ENCODE measurements at places on chromosomes 1 and 21.

DNA sequence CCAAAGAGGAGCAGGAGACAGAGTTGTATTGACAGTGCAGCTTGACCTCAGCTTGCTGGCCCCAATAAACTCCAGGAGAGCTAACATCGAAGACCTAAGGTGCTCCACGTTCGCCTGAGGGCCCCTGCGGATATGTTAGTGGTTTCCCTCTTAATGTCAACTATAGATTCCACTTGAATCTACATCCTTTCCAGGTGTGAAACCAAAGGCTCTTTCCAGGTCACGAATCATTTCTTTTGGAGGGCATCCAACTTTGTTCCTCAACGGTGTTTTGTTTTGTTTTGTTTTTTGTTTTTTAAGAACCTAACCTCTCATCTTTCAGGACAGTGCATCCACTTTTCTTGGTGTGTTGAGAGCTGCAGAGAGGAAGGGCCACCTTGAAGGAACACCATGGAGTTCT is 267.6 kb upstream of the SGIP1 start:
- DNase-seq, result no peak

- no peak for DNase-seq
These were observed 54.7 kb downstream of the FNBP1L start for GRCh38 chr1:93502571-93502970.

DNA sequence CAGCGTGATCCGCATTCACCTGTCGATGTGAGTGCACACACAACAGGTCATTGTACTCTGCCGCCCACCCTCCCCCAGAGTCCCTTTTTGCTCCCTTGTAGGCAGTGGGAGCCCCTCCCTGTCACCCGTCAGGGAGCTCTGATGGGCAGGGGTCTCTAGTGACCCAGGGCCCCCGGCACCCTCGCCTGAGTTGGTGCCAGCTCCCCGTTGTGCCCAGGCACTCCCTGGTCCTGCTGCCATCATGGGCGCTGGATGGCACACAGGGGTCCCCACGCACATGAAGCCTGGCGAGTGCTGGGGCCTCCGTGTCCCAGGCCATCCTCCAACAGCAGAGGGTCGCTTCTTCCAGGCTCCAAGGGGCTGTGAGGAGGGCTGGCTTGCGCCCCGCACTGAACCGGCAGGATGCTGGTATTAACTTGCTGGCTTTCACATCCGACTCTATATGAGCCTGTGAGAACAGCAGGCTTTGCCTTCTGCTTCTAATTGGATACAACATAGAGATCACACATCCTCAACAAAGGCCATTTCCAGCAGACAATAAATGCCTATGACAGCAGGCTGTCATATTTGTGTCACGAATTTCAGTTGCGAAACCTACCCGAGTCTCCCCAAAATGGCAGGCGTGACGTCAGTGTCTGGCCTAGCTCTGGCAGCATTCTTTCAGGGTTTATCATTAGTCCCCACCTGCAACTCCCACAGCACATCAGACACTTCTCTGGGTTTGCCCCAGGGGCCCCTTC is 35.4 kb downstream of the KIAA1614 start:
- no peak for DNase-seq

DNA sequence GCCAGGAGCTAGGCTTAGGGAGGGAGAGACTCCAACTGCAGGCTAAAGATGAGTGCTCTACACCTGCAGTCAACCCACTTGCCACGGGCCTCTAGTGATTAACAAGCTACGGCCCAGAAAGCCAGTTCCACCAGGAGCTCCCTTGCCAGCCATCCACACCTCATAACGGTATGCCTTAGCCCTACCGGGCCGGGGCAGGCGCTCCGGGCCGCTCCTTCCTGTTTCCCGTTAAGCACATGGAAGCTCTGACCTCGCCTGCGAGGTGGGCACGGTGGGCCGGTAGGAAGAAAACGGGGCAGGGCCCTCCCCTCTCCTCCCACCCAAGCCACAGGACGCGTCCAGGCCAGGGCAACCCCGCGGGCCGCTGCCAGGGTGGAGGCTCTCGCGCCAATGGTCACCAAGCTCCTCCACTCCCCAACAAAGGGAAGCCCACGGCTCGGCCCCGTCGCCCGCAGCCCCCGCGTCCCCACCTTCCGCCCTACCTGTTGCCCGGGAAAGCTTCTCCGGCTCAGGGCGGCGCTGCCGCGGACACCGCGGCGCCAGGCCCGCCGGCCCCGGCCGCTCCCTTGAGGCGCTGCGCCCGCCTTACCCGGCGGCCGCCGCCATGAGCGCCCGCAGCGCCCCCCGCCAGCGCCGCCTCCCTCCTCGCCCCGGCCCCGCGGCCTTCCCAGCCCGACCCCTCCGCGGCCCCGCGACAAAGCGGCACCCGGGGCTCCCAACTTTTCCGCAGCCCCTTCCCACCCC is 627 bp downstream of the CERS2 start:
- peak; percentile 41 for DNase-seq

DNA sequence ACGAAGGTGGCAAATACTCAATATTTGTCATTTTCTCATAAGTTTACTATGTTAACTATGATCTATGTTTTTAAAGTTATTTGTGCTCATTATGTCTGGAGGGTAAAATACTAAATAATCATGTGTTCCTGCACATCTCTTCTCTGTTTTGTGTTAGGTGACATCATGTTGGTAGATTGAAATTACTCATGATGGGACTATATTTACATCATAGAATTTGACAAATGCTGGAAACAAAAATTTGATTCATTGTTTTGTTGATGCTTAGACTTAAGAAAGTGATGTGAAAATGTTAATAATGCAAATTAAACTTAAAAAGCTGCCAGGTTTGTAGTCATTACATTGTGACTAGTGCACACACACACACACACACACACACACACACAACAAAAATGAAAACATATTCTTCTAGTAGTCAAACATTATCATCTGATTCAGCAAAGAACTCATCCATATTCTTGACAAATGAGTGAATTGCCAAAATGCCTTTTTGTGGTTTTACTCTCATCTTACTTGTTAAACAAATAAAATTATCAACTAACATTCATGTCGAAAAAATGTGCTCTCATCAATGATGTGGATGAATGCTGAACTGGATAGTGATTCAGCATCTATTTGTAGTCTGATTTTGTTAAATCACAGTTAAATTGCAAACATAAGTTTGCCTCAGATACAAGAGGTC is 870.7 kb downstream of the BRINP3 start:
- DNase-seq, result no peak

- DNase-seq, result no peak
These were observed 9.0 kb downstream of the CD2 start for GRCh38 chr1:116763116-116763786.

GRCh38 chr1:107181253-107181969 is 40.6 kb downstream of the NTNG1 start:
- no peak for DNase-seq

DNA sequence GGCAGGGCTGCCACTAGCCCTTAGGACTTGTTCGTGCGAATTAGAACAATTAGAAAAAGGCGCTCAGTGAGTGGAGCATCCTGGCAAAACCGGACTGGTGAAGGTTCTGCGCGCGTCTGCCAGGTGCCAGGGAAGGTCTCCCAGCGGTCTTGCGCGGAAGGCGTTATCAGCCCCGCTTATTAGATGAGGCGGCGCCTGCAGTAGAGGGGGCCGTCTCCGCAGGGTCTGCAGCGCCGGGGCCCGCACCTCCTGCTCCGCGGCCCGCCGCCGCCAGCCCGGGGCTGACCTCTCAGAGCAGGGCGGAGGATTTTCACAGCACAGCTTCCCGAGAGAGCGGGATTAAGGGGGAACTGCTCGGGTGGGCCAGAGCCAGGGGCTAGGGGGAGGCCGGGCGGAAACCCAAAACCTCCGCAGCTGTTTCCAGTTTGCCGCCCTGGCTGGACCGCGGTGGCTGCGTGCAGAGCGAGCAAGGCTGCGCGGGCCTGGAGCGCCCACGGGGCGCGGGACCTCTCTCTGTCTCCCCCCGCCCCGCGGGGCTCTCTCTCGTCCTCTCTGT is 155.2 kb downstream of the FOXD2 start:
- DNase-seq, result no peak

DNA sequence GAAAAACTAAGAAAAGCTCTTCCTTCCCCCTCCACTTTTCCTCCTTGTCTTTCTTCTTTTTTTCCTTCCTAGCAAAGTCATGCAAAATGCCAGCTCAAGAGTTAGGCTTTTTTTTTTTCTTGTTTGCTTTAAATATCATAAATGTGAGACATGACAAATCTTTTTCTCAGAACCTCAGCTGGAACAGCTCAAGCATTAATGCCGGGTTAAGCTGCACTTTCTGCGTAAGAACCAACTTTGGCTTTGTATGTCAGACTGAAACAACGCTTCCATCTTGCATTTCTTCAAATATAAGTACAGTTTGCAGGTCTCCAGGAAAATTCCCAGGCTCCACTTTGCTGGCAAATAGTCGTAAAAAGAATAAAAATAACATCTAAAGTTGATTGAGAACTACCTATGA is 20.7 kb upstream of the LMO4 start:
- DNase-seq, result no peak

DNA sequence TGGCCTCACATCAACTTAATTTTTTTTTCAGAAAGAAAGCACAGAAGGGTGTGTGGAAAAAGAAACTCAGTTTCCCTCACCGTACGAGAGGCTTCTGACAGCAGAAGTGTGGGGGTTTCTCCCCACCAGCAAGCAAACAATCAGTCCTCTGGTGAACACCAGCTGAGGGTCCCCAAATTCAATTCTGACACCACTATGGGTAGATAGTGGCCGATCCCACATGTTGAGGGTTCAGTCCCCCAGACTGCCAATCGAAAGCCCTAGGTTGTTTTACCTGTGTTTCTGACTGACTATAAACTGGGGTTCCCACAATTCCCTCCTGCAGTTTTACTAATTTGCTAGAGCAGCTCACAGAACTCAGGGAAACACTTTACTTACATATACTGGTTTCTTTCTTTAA is 2.1 kb downstream of the IFI6 start:
- no peak for DNase-seq

- DNase-seq, result no peak
These were observed 25.4 kb downstream of the PIK3CD start for GRCh38 chr1:9676815-9677393.

- DNase-seq, result no peak
These were observed 45.0 kb downstream of the APP start for GRCh38 chr21:26125433-26126167.

DNA sequence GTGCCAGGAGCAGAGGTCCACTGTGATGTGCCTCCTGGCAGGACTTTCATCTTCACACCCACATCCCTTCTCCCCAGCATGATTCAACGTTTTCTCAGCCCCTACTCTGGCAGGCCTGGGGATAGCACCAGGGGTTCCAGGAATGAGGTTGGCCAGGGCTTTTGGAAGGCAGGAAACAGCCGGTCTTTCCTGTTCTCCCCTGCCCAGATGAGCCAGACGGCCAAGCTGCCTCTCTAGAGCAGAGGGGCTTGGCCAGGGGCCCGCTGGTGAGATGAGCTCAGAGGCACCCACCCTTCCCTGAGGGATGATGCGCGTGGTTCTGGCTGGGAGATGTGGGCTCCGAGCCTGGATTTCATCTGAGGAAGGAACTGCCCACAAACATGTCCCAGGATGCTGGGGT is 4.3 kb upstream of the MFAP2 start:
- no peak for DNase-seq

DNA sequence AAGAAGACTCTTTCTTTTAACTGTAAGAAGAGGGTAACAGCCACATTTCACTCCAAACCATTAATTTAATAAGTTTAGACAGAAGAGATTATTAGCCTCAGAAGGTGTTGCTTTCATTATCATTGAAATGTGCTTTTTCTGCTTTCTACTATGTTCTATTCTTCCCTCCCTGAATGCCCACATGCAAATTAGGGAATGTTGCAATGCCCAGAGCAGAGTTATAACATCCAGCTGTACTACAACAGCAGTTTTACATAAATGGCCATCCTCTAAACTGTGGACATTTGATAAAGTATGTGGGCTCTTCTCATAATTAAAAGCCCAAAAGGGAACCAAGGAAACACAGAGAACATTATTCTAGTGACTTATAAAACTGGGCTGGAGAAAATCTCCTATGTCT is 82.2 kb upstream of the SOD1 start:
- DNase-seq, result no peak

GRCh38 chr1:46053734-46054133 is 78.7 kb downstream of the PIK3R3 start:
- DNase-seq, result no peak

DNA sequence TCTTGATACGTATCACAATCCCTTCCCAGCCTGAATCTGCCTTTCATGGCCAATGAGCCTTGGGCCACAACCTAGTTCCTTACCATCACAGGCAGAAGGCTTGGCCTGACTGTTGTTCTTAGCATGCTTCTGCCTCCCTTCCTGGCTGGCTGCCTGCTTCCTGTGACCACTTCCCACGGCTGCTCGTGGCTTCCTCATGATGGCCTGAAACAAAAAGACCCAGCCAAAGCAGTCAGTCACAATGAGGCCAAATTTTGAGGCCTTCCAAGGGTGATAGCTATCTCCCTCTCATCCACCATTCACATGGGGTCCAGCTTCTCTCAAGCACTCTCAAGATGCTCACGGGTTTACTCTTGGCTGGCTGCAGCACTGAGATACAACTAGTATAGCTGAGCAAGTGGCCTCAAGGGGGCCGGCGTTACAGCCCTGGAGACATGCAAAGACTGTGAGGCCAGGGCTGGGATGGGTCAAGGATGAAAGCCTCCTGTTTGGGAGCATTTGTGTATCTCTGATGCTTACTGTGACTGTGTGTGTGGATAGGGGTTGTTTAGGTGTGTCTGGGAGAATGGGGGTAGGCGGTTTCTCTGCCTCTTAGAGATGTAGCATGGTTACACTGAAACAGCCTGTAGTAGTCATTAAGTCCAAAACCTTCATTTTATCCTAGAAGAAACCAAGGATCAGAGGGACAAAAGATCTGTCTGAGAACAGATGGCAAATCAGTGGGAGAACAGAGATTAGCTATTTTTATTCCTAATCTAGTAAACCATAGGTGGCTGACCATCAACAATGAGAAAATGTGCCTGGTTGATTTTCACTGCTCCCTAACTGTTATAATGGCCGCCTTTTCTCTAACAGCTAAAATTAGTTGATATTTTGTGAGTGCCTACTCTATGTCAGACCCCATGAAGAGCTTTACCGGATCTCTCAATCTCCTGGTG is 5.4 kb upstream of the TOE1 start:
- no peak for DNase-seq

DNA sequence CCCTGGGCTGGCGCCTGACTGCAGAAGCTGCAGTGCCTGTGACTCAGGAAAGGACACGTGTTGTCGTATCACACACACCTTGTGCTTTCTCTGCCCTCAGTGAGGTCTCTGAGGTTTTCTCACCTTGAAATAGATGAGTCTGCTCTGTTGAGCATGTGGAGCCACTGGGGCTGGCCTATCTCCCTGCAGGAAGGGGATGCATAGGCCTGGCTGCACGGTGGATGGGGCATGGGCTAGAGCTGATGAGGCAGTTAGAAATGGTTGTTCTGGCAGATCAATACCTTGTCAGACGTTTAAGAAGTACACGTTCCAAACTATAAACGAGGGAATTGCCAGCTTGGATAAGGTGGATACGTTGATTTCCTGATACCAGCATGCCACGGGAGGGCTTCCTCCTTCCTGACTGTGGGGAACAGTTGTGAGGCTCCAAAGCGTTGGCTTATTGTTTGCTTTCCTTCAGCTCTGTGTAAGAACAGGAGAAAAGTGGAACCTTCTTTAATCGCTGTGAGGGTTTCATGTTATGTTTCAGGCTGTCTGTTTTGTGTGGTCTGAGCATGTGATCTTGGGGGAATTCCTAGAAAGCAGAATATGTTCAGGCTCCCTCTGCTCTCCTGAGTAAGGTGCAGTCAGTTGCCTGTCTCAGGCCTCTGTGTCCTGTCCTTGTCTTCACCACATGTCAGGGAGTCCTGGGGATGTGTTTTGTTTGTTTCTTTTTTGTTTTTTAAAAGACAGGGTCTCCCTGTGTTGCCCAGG is 44.8 kb downstream of the PCNT start:
- DNase-seq, result peak; percentile 62

- peak; percentile 51 for DNase-seq
These were observed 7.5 kb upstream of the ZNF436 start for GRCh38 chr1:23376890-23377811.

Measured in gastrocnemius medialis (tissue), 4 donors.